ENCODE measurements at places on chromosomes 7 and 10.

DNA sequence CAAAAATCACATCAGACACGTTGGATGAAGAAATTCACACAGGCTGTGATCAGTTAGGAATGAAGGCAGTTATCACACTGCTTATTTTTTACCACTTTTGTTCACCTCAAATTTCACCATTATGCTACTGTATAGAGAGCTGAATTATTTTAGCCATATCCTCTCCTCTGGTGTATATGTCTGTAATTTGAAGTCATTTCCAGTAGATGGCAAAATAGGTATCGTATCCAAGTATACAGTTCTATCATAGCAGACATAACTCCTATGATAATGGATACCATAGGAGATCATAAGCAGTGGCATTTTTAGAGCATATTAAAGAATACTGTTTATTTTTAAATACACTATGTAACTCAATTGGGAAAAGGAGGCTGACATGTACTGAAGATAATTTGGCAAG, 909.7 kb downstream of the DNAJB9 start:
- no peak for DNase-seq

DNA sequence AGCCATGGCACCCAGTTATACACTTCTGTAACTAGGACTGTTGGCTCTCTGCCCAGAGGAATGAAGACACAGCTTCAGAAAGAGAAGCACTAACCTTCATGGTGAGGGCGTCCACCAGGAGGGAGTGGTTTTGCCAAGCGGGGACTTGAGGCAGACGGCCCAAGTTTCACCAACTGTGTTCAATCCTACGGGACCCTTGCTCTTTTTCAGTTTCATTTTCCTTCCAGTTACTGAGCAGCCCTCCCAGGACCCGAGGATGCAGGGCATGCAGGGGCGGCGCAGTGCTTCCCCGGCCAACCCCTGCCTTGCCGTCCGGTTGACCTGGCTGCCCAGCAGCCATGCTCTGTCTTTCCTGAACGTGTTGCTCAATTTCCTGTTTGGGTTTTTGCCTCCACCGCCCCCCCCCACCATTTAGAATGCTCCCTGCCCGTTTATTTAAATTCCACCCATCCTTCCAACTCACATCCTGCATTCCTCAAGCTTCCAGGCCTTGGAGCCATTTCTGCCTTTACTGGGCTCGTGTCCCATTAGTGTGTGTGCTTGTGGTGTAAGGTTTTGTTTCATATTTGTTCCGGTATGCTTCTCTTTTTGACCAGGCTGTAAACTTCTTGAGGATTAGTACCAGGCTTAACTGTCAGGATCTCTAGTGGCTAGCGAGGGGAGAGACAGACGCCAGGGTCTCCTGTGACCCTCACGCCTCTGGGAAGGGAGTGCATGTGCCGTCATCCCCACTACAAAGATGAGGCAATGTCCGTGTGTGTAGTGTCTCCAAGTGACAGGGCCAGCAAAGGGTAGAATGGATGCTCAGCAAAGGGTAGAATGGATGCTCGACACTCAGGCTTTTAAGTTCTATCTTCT, 31.6 kb downstream of the IL15RA start:
- DNase-seq: no peak

DNA sequence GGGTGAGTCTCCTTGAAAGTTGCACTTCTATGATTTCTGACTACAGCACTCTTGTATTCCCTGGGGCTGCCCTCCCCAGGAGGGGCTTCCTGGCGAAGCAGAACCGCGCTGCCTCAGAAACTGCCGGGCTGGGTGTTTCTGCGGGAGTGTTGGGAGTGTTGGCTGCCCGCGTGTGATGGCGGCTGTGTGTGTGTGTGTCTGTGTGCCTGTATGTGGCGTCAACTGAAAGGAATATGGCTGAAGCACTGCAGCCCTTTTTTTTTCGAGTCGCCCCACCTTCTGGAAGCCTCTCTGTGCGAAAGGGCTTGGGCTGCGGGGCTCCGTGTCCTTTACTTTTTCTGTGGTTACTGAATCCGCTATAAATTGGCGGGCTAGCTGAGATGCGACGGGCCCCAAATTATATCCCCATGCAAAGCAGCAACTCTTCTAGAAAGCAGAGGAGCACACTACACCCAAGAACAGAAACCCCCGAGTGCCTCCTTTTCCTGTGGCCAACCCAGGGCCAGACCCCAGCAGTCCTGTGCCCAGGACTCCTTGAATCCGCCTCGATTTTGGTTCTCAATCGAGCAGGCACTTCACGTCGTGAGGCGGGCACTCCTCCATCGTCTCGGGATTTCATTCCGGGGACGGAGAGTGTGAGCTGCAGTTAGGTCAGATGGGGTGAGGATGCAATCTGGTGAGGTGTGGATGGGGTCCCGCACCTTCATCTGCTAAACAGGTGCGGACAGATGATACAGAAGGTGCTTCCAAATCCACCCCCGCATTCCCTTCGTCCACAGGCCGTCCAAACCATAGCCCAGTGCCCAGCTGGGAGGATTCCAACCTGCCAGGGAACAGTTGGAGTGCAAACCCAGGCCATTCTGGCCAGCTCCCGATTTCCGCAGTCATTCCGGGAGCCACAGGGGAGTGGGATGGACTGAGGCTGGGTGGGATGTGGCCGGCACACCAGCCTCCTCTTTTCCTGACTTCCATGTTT, 22.5 kb upstream of the ZNF273 start:
- DNase-seq: no peak

- DNase-seq: no peak
Observed at GRCh38 chr10:86970162-86970981, 2.1 kb downstream of the ADIRF start.

DNA sequence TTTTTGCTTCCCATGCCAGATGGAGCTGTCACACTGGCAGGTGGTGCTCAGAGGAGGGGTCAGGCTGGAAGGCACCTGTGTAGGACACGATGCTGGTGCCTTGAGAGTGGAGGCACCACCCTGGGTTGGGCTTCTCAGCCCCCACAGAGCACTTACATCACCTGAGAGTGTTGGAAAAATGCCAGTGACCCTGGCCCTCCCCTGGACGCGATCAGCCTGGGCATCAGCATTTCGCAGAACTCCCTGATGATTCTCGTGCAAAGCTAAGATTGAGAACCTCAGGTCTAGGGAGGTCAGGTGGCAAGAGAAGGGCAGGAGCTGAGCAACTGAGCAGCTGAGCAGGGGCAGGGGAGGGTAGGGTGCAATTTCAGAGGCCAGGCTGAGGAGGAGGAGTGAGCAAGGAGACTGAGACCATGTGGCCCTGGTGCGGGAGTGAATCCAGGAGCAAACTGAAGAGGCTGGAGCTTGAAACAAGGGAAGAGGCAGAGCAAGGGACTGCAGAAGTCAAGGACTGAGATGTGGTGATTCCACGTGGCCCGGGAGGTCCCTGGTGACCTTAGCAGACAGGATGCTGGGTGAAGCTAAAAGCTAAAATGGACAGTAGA, 24.7 kb upstream of the GRID1 start:
- DNase-seq: no peak

GRCh38 chr7:30920021-30920583, 8.4 kb downstream of the AQP1 start:
- no peak for DNase-seq

DNA sequence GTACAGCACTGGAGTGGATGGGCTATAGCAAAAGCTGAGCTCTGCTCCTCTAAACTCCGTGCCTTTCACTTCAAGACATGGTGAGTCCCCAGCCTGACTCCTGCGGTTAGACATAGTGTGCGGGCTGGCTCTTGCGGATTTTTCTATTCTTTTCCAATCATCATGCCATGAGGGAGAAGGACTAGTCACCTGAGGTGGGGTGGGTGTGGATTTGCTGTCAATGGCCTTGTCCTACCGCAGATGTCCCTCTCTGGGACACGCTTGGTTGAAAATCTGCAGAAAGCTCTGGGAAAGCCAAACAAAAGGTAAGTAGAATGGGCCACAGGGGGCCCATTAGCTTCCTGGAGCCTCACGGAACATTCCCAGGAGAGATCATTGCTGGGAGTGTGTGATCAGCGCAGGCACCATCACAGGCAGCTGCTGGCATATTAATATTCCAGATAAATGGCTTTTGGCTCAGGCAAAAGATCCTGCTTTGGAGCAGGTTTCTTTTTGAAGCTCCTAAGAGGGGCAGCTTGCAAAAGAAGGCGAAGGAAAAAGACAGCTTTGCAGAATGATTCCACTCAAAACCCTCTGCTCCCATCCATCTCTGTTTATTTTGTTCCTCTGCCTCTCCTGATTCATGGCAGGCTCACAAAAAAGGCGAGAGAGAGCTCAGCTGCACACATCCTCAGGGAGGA, 509.0 kb upstream of the ZMIZ1 start:
- DNase-seq: no peak

DNA sequence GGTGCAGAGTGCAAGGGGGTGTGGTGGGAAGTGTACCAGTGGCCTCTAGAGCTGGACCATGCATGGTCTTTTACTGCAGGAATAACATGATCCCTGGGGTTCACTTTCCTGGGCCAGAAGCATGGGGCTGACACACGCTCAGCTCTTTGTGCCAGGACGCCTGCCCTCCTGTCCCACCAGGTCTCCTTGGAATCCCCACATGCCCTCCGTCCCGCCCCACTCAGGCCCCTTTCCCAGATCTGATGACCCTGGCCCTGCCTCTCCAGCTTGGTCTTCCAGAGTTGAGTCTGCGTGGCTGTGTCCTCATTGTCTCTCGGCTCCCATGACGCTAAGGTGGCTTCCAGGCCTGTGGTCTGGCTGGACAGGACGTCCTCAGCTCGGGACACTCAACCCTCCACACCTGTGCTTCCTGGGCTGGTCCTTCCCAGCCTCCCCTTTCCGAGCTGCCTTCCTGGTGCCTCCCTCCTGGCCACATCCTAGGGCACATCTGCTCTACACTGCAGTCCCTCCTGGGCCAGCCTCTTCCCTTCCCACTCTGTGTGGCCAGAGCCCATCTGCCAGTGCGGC, 249.5 kb upstream of the SHH start:
- DNase-seq: no peak

DNA sequence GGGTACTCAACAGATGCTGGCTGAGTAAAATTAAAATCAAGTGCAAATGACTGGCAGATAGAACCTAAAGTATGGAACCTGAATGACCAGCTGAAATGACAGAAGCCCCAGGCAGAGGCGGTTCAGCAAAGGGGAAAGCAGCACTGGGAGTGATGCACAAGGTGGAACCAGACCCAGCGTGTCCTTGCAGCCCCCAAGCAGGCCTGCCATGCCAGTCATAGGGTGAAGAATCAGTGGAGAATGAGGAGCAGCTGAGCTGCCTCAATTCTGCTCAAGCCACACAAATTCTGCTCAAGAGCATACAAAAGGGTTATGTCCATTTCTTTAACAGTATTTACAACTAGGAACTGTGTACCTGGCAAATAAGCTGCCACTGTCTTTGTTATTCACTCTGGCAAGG, 8.7 kb downstream of the ACTR1A start:
- DNase-seq: no peak

GRCh38 chr7:78080811-78081210, 282.2 kb downstream of the PHTF2 start:
- no peak for DNase-seq

- no peak for DNase-seq
Observed at GRCh38 chr7:37102518-37103137, 346.0 kb downstream of the ELMO1 start.

GRCh38 chr7:4131063-4131462, 551.0 kb upstream of the FOXK1 start:
- DNase-seq: no peak

- no peak for DNase-seq
Observed at GRCh38 chr7:85023066-85023712, 163.7 kb downstream of the SEMA3D start.

GRCh38 chr7:155338632-155339320, 41.1 kb downstream of the INSIG1 start:
- no peak for DNase-seq

DNA sequence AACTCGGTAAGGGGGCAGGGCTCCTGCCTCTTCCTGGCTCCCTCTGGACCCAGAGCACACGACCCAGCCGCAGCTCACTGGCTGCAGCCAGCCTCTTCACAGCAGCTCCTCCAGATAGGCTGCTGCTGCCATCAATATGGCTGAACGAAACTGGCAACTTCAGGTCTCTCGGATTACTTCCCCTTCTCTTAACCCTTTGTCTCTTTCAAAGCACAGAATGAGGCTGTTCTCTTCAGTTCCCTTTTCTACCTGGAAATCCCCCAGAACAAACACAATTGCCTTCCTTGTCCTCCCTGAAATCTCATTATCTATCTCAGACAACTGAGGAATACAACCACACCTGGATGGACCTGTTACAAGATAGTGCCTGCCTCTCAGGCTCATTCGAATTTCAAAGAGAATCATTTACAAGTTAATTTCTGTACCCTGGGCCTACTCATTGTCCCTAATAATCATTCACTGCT, 193.4 kb upstream of the MBL2 start:
- DNase-seq: no peak

DNA sequence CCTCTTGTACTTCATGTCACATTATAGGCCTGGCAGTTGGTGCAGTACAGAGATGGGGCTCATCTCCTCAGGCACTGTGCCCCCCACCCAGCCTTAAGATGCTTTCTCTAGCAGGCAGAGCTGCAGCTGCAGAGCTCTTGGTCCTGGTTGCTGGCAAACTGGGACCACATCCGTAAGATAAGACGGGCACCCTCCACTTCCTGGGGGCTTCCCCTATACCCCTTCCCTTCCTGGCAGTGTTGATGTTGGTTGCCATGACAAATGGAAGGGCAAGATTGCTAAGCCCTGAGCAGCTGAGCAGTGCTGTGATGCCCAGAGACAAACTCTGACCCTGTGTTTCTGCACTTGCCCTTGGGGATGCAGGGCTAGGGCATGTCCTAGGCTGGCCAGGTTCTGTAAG, 103.4 kb upstream of the ANLN start:
- DNase-seq: no peak

- DNase-seq: no peak
Observed at GRCh38 chr10:106636766-106637491, 527.6 kb downstream of the SORCS1 start.

DNA sequence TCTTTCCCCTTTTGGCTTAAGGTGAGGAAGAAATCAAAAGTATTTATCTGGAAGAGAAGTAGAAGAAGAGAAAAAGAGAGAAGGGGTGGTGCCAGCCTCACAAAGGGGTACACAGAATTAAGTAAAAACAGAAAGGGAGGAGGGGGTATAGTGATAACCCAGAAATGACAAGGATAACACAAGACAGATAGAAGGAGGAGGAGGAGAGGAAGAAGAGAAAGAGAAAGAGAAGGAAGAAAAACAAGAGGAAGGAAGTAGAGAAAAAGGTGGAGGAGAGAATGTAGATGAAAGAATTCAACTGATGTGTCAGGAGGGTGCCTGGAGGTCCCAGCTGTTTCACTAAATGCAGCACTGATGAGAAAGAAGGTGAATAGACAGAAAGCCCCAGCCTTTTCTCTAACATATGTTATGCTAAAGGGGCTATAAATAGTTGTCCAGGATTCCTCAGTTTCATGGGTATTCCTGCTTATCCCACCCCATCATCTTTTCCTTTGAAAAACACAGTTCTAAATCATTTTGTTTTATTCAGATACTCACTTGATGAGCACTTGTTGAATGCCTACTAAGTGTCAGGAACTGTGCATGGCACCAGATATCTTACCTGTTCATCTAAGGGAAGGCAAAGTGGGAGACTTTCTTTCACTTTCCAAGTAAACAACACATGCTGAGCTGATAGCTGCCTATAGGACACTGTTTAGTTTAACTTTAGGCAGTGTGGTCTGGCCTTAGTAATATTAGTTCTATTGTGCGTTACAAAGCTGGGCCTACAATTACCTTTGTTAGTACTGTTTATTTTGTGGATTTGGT, 8.0 kb downstream of the SEMA3E start:
- DNase-seq: no peak
